CD4-positive, alpha-beta memory T cell (primary cell): ENCODE measurements at places on chromosomes 13 and 19. TPM values are rescaled to one million over a fixed set of nuclear protein-coding genes. Genes with fewer than 3 reads are reported as not detected.

Gene GFY
- total RNA-seq = not detected

Gene ZNF564
- total RNA-seq = 29.2 TPM

Gene LAIR1
- total RNA-seq = 57.6 TPM

Gene SPRY2
- 0.38 TPM for total RNA-seq

Gene SLC46A3
- total RNA-seq = 18.9 TPM

Gene PDX1
- not detected for total RNA-seq

Gene MAMSTR
- 2.1 TPM for total RNA-seq

Gene FXYD5
- 484 TPM for total RNA-seq

Gene TNNI3
- total RNA-seq = not detected

Gene JSRP1
- 1.5 TPM for total RNA-seq

Gene AMER2
- not detected for total RNA-seq

Gene GPR183
- 204 TPM for total RNA-seq

Gene EBI3
- total RNA-seq = not detected

Gene HAUS8
- 20.0 TPM for total RNA-seq

Gene ONECUT3
- total RNA-seq = not detected

Gene KCNJ14
- total RNA-seq = 2.5 TPM

Gene MUC16
- total RNA-seq = not detected

Gene ZNF69
- 7.5 TPM for total RNA-seq

Gene TYK2
- 314 TPM for total RNA-seq

Gene GSX1
- total RNA-seq = not detected

Gene ITGBL1
- total RNA-seq = not detected

Gene ADGRE3
- total RNA-seq = not detected

Gene ODAD3
- not detected for total RNA-seq

Gene CTXN1
- not detected for total RNA-seq

Gene PODNL1
- total RNA-seq = not detected

Gene TMPRSS9
- not detected for total RNA-seq

Gene LMO7
- total RNA-seq = 25.7 TPM

Gene ZNF555
- 11.0 TPM for total RNA-seq
